ENCODE measurements at places on chromosomes 5 and 9.

DNA sequence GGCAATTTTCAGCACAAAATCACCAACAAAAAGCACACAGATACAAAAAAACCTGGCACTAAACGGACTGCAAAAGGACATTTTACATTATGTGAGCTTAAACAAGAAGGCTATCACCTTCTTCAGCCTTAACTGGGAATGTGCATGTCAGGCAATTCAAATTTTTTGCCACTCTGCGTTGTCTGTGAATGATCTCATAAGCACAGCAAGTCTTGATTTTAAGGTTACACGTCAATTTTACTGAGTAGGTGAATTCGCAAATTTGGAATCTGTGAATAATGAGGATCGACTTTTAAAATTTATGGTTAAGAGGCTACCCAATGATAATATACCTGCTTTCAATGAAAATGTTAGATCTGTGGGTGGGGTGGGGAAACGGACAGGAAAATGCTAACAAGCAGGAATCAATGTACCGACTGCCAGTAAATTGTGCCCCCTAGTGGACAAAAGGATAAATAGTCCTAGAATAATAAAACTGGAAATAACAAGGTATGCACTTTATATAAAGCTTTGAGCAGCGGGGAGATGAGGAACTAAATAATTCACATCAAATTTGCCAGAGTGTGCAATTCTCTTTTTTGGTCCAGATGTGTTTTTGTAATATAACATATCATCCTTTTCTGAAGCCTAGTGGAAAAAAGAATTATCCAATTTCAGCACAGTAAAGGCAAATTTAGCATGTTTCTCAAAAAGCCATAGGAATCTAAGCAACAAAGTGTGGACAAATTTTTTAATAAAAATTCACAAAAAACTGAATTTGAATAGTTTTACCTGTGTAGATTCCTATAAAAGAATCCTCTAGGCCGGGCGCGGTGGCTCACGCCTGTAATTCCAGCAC, 20.5 kb downstream of the EQTN start:
- DNase-seq, result peak; percentile 68

GRCh38 chr9:78590068-78590467, 293.1 kb downstream of the PSAT1 start:
- DNase-seq, result no peak

GRCh38 chr9:119951591-119951990, 582.4 kb upstream of the BRINP1 start:
- no peak for DNase-seq

GRCh38 chr5:33980030-33980429, 4.5 kb downstream of the SLC45A2 start:
- no peak for DNase-seq

- DNase-seq, result no peak
Observed at GRCh38 chr5:160289721-160290120, 22.6 kb downstream of the CCNJL start.

GRCh38 chr5:43563321-43563720, 6.4 kb upstream of the PAIP1 start:
- no peak for DNase-seq
